ENCODE measurements at places on chromosomes 5 and 9.

DNA sequence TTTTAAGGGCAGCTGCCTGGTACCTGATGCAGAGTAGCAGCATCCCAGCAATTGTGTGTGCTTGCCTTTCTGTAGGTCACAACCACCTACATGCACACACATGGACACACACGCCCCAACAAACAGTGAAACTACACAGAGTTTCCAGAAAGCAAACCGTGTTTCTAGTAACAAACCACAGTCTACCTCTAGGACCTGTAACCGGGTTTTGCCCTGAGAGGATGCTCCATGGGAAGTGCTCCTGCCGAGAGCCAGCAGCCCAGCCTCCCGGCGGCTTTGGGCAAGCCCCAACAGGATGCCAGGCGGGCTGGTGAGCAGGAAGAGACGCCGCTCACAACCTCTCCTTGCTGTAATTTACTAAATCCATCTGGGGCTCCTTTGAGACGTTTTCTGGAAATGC lies 4.1 kb upstream of the TCF7 start:
- DNase-seq: no peak

DNA sequence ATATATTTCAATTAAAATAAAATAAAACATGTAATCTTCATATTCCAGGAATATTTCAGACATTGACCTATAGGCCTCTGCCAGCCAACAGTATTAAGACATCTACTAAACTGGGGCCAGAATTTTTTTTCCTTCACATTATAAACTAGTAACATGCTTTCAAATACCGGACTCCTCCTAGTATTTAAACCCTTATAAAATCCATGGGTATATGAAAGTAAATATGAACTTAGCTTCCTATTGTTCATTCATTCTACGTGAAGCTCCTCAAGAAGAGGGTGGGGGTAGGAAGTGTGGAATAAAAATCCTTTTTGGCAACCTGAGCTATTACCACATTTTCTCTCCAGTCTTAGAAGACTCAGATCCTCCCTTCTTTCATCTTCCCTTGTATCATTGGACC lies 16.4 kb downstream of the SEMA5A start:
- no peak for DNase-seq

GRCh38 chr5:89930591-89931392 lies 478.8 kb downstream of the CETN3 start:
- no peak for DNase-seq

DNA sequence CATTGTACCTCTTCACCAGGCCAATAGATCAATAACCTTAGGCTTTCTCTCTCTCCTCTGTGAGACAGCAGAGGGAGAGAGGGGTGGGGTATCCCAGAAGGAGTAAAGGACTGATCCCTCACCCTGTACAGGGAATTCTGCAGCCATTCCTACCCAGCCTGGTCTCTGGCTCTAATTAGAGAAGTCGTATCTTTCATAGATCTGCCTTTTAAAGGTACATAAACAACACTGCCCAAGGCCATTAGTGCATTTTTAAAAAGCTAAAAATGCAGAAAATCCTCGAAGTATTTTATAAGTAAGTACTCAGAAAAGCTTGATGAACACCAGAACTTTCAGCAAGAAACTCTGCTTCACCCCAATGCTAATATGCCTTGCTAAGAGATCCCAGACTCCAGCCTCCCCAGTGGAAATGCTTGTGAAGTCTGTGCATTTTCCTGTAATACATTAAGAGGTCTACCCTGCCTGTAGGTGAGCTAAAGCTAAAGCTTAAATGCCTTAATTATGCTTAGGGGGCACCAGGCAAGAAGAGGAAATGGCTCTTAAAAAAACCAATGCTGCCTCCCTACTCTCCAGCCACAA lies 200.0 kb upstream of the ANKRD55 start:
- no peak for DNase-seq

DNA sequence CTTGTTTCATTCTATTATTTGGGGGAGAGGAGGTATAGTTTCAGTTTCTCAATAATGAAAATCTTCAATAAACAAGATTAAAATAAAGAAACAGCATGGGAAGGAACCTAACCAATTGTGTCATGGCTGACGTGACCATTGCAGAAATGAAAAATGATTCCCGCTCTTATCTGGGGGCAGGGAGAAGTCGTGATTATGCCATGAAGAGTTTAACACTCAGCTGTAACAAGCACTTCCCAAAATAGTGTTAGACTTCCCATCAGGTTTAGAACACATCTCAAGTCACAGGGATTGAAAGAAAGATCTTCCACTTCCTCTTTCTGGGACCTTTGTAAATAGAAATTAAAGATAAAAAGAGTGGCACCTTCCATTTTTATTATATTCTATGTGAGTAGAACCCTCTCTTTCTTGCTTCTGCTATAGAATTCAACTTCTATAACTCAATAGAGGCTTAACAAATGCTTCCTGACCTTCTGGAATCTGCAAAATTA lies 122.2 kb downstream of the TRPM6 start:
- no peak for DNase-seq

DNA sequence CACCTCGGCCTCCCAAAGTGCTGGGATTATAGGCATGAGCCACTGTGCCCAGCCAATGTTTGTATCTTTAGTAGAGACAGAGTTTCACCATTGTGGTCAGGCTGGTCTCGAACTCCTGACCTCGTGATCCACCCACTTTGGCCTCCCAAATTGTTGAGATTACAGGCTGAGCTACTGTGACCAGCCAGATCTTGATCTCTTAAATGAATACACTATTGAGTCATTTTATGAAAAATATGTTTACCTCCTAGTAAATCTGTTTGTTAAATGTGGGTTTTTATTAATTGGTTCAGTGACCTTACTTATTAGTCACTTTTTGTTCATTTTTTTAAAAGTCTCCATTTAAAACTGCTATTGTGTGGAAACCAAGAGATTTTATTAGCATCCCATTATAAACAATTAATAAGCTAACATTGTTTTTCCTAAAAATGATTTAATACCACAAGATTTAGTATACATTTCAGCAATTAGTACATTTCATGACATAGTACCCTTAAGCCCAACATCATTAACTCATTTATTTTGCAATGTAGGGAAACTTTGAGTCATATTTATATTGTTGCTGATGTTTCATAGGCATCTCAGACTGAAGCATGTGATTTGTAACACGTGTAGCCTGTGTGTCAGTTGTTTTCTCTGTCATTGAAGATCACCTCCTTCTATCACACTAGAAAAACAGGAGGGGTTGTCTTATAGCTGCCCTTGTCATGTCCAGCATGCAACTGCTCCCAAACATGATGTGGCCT lies 261.2 kb downstream of the TAF11L14 start:
- DNase-seq: no peak

DNA sequence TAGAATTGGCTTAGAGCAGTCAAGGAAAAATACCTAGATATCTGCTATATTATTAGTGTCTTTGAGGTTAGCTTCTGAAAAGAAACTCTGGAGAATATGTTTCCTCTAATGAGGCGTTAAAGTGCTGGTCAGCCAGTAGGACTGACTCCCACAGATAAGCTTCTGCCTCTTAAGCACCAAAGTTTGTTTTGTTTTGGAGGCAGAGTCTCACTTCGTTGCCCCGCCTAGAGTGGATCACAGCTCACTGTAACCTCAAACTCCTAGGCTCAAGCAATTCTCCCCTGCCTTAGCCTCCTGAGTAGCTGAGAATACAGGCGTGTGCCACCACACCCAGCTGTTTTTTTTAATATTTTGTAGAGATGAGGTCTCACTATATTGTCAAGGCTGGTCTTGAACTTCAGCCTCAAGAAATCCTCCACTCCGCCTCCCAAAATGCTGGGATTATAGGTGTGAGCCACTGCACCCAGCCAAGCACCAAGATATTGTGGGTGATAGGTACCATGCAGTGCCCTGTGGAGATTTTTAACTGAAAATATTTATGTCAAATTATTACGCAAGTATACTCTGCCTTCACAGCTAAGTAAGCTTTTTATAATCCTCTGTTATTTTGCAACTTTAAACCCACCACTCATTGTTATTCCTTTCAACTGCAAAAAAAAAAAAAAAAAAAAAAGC lies 24.7 kb upstream of the TMEM171 start:
- DNase-seq: no peak

- DNase-seq: no peak
Measured at GRCh38 chr5:149740341-149740740, 10.2 kb downstream of the PPARGC1B start.

DNA sequence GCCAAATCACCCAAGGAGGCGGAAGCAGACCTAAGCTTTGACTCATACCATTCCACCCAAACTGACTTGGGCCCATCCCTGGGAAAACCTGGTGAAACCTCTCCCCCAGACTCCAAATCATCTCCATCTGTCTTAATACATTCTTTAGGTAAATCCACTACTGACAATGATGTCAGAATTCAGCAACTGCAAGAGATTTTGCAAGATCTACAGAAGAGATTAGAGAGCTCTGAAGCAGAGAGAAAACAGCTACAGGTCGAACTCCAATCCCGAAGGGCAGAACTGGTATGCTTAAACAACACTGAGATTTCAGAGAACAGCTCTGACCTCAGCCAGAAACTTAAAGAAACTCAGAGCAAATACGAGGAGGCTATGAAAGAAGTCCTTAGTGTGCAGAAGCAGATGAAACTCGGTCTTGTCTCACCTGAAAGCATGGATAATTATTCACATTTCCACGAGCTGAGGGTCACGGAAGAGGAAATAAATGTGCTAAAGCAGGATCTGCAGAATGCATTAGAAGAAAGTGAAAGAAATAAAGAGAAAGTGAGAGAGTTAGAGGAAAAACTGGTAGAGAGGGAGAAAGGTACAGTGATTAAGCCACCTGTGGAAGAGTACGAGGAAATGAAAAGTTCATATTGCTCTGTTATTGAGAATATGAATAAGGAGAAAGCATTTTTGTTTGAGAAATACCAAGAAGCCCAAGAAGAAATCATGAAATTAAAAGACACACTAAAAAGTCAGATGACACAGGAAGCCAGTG lies 15.8 kb upstream of the TTC23L start:
- DNase-seq: no peak

- DNase-seq: no peak
Measured at GRCh38 chr9:96646081-96646991, 8.8 kb downstream of the PRXL2C start.

GRCh38 chr9:136527721-136528710 lies 17.8 kb downstream of the NOTCH1 start:
- DNase-seq: no peak

GRCh38 chr9:84323858-84324257 lies 16.7 kb downstream of the SLC28A3 start:
- no peak for DNase-seq

GRCh38 chr5:142478113-142478512 lies 153.3 kb upstream of the SPRY4 start:
- no peak for DNase-seq

GRCh38 chr5:116509483-116510244 lies 65.0 kb downstream of the SEMA6A start:
- DNase-seq: no peak

All from activated CD4-positive, alpha-beta T cell treated with anti-CD3 and anti-CD28 coated beads for 4 hours (primary cell).